Uterus (tissue), 4 donors: ENCODE measurements at places on chromosomes 7 and 10. TPM values are rescaled to one million over a fixed set of nuclear protein-coding genes. Genes with fewer than 3 reads are reported as not detected.

DNA sequence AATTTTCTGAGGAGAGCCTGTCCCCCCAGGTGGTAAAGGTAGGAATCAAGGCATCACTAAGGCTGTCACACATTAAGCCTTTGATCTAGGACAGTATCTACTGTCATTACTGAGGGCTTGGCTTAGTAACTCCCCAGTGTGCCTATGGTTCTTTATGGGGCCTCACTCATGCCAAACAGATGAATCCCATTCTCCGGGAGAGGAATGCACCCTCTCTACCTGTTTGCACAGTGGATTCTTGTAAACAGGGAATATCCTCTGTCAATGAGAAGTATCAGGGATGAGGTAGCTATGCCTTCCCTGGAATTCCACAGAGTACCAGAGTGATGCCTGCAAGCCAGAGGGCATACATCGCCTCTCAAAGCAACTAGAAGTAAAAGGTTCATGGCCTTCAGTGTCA lies 3.9 kb upstream of the CPN1 start:
- H3K27me3 ChIP-seq = no peaks in the 10 kb centered on the region
- DNase-seq = no peak
- H3K27ac ChIP-seq = no peak overlapping the region
- H3K4me3 ChIP-seq = no peak overlapping the region
- H3K4me1 ChIP-seq = no peaks in the 10 kb centered on the region
- H3K36me3 ChIP-seq = no peaks in the 10 kb centered on the region

DNA sequence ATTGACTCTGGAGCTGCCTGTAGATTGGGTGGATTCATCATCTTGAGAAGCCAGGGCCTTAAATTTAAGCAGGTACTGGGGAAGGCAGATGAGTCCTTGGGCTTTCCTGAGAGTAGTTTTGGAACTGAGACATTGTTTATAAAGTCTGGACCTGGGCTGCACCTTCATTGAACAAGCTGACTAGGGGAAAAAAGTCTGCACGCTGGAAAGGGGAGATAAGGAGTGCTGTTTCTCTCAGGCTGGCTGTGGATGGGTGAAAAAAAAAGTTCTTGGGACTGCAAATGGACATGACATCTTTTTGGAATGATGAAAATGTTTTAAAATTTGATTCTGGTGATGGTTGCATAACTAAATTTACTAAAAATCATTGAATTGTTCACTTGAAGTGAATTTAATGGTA lies 12.0 kb downstream of the SEC24C start:
- H3K27ac ChIP-seq = no peak overlapping the region
- H3K27me3 ChIP-seq = no peaks in the 10 kb centered on the region
- no peaks in the 10 kb centered on the region for H3K36me3 ChIP-seq
- no peak overlapping the region for H3K4me3 ChIP-seq
- no peak for DNase-seq
- no peaks in the 10 kb centered on the region for H3K4me1 ChIP-seq

- H3K27me3 ChIP-seq = no peaks in the 10 kb centered on the region
- H3K4me1 ChIP-seq = no peaks in the 10 kb centered on the region
- H3K4me3 ChIP-seq = no peak overlapping the region
- no peak for DNase-seq
These were observed 18.4 kb upstream of the COBL start for GRCh38 chr7:51335057-51335456.

DNA sequence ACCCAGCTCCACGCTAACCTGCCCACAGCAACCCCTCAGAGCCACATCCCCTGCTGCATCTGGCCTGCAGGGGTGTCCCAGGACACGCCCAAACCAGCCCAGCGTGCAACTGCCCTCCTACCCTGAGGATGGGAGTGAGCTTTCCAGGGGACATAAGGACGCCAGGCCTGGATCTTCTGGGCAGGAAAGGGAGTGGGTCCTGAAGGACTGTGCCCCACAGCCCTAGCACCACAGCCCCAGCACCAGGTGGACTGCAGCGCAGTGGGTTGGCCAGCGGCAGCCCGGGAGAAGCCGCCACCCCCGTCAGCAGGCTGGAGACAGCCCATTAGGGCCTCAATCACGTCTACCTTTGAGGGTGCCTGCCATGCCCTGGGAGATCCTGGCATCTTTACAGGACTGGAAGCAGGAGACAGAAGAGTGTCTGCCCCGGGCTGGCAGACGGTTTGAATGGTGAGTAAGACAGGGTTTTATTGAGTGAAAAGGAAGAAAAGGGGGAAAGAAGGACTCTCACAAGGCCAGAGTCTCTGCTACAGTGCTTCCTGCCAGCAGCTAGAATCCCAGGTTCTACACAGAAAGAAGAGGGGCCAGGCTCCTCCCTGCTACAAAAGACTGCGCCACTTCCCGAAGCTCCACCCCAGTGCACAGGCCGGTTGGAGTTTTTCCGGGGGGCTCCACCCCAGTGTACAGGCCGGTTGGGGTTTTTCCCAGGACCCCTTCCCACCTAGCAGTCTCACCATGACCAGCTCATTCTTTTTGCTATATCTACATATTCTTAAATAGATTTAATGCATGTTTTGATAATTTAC lies 69.8 kb upstream of the KCTD7 start:
- no peak overlapping the region for H3K27ac ChIP-seq
- DNase-seq = no peak
- H3K36me3 ChIP-seq = peaks cover 1% of the 10 kb centered on the region
- no peaks in the 10 kb centered on the region for H3K27me3 ChIP-seq

- H3K4me3 ChIP-seq = no peak overlapping the region
- DNase-seq = no peak
- H3K27me3 ChIP-seq = no peaks in the 10 kb centered on the region
- no peak overlapping the region for H3K27ac ChIP-seq
These were observed 7.7 kb downstream of the UBTD1 start for GRCh38 chr10:97506199-97506991.

DNA sequence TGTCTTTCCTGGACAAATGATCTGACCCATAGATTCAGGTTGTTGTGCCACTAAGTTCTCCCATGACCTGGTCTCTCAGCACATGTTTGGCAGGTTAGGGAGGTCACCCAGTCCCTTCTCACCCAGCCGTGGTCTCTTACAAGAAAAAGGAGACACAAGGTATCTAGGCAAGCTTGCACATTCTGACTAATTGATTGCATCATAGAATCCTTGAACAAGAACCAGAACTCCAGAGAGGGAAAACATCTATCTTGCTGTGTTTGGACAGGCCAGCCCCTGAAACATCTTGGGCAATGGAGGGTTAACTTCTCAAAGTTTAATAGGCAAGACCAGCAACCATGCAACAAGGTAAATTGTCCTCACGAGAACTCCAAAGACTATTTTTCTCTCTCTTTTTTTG lies 8.5 kb upstream of the HK1 start:
- no peaks in the 10 kb centered on the region for H3K27me3 ChIP-seq
- H3K27ac ChIP-seq = no peak overlapping the region
- H3K4me3 ChIP-seq = no peak overlapping the region
- no peaks in the 10 kb centered on the region for H3K4me1 ChIP-seq
- DNase-seq = no peak

DNA sequence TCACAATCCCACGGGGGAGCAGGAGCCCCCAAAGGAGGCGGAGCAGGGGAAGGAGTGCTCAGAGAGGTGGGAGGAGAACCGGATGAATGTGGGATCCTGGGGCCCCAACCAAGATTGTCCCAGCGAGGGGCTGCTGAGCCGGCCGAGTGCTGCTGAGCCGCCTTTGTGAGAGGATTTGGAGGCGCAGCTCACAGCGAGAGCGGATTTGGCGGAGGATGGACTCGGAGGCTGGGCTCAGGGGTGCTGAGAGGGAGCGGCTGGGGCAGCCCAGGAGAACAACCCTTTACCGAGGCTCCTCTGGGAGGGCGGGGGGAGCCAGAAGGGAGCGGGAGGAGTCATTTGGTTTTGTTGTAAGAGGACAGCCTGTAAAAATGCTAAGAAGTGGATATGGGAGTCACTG lies 23.0 kb downstream of the GHRHR start:
- DNase-seq = no peak
- no peak overlapping the region for H3K4me3 ChIP-seq
- peaks cover 4% of the 10 kb centered on the region for H3K4me1 ChIP-seq
- no peaks in the 10 kb centered on the region for H3K27me3 ChIP-seq
- no peaks in the 10 kb centered on the region for H3K36me3 ChIP-seq

Gene DNAJC12
- total RNA-seq = 8.2 TPM

Gene C10orf62
- not detected for total RNA-seq
